SK-MEL-5 (cell line): ENCODE measurements at places on chromosomes 6 and 20.

DNA sequence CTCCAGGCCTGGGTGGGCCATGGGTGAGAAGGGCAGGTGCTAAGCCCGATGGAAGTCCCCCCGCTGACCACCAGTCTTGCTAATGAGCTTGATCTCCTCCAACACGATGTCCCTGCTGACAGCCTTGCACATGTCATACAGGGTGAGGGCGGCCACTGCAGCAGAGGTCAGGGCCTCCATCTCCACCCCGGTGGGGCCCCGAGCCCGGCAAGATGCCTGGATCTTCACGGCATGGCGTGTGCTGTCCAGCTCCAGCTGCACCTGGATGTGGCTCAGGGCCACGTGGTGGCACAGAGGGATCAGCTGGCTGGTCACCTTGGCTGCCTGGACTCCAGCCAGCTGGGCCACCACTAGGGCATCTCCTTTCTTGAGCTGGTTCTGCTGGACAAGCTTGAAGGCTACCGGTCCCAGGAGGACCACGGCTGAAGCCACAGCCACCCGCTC, 27.9 kb downstream of the MOCS1 start:
- no peak for DNase-seq

- DNase-seq = no peak
Measured at GRCh38 chr20:37529968-37530600, 2.4 kb upstream of the BLCAP start.

DNA sequence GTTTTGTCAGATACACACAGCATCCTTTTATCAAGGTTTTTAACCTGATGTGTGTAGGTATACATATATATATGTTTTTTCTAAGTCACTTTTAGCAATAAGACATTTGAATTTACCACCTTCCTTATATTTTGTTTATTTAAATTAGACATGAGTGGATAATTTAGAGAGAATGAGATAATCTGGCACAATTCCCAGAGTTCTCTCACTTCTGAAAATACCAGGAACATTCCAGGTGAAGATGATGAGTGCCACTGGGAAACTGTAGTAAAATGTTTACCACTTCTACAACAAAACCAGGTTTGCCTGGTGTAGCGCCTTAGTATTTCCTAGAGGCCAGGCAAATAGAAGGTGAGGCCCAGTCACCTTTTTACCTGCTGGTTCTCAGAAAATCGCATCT, 189.5 kb downstream of the TMEM242 start:
- no peak for DNase-seq

- DNase-seq = no peak
Measured at GRCh38 chr6:2047855-2048254, 197.6 kb downstream of the GMDS start.

DNA sequence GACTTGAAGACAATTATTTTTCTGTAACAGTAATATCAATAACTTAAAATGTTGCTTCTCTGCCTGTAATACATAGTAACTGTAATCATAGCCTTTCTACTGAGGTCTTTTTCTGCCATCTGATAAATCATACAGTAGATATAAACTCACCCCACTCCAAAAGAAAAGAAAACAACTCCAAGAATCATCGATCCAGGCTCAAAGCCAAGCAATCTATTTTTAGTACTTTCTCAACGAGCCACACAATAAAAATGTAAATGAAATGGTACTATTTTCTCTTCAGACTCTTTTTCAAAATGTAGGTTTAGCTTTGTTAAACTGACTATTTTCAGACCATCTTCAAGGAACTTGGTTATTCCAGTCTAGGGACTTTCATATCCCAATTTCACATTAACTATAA, 493.3 kb downstream of the ADGRB3 start:
- DNase-seq = no peak

DNA sequence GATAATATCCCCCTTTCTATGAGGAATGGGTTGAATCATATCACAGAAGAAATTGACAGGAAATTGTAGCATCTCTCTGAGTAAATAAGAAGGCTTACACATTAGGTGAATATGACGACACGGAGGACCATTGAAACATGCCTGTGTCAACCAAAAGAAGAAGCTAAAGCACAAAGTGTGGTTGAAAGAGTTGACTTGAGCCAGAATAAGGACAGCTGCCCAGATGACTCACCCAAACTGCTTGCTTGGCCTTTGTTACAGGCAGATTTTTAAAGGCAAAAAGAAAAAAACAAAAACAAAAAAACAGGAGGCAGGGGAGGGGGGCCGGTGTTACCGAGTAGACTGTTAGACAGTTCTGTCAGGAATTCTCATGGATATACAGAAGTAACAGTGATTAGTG, 129.8 kb upstream of the EDN1 start:
- no peak for DNase-seq

DNA sequence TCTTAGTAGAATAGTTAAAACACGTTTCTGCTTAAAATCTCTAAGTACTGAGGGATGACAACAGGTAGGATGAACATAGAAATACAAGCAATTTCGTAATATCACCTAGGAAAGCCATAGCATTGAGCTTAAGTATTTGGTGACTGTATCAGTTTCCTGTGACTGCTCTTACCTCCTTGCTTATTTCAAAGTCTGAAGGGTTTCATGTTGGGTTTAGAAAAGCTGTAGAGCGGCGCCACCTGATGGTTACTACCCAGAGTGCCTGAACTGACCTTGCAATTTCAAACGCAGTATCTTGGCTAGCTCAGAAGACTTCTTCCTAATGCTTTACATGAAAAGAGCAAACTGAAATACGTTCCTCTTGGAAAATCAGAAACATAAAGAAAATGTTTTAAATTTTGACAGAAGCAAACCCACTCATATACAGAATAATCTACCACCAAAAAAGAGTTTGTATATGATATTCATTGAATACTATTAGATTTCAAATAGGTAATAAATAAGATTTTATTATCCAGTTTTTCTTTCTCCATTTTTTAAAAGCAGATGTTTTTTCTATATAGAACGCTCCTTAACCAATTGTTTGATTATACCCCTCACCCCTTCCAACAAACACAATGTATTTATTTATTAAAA, 82.3 kb upstream of the RIPOR2 start:
- DNase-seq = peak; percentile 92

DNA sequence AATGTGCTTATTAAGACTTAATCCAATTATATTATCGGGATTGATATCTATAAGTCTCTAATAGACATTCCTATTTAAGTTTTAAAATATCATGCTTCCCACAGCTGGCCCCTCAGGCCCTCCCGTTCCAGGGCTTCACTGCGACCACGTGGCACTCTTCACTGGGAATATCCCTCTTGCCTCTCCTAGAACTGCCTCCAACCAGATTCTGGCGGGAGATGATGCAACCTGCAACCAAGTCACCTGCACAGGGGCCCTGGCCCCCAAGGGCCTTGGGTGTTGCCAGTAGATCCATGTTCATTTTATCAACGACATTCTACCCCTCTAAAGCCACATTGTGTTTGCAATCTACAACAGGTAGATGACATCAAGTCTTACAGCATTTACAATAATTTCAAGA, 18.4 kb upstream of the RAMACL start:
- no peak for DNase-seq

GRCh38 chr20:3248993-3249347, 10.0 kb upstream of the SLC4A11 start:
- DNase-seq = no peak

DNA sequence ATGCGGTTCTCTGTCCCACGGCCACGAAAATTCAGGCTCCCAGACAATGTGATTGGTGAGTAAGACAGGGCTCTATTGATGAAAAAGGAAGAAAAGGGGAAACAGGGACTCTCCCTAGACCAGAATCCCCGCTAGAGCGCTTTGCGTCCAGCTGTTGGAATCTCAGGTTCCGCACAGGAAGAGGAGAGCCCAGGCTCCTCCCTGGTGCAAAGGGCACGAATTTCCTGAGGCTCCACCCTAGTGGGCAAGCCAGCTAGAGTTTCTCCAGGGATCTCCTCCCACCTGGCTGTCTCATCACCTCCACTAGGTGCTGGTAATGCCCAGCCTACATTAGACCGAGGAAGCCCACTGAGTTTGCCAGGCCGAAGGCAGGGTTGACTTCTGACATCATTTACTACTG, 135.9 kb upstream of the SOX4 start:
- DNase-seq = no peak

GRCh38 chr6:43803783-43804549, 34.0 kb downstream of the VEGFA start:
- DNase-seq = no peak

DNA sequence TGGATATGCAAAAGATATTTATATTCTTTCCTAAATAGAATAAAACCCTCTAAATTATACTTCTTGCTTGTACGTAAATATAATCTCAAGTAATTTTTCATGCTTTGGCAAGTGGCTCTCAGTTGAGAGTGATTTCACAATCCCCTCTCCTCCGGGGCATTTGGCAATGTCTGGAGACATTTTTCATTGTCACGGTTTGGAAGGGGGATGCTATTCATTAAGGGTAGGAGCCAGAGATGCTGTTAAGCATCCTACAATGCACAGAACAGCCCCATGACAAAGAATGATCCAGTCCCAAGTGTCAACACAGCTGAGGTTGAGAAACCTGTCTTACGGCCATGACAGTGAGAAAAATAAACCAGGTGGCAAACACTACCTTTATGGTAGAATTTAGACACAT, 75.7 kb downstream of the AGPAT4 start:
- no peak for DNase-seq

DNA sequence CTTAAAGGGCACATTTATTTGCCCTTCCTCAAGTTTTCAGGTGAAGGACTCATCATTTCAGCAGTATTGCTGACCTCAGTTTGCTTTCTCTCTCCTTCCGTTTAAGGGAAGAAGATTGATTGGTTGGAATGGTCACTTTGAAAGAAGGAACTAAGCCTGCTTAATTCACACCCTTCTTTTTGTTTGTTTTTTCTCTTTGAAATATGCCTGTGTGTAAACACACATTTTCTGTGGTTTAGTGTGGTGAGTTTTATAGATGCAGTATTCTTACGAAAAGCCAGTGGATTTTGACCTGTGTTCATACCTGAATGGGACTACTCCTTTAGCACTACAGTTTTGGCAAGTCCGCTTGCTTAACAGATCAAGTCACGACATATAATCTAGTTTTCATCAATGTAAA, 548.8 kb upstream of the EPHA7 start:
- DNase-seq = no peak

DNA sequence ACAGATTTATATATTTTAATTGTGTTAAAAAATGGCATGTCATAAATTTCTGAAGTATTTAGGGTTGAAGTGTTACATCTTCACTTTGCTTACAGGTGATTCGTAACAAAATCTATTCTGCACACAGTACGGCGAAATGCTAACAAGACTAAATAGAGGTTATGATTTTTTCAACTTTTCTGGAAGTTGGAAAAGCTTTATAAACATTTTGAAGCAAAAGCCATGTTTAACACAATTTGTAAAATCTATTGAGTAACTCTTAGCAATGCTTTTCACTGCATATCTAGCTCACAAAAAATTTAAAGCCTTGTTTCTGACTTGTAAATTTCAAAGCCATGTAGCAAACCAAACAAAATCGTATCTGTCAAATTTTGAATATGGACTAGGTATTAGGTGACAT, 3.3 kb downstream of the STX16 start:
- no peak for DNase-seq

- no peak for DNase-seq
Measured at GRCh38 chr6:158912655-158913054, 87.3 kb downstream of the RSPH3 start.

- no peak for DNase-seq
Measured at GRCh38 chr6:100289285-100289684, 175.4 kb downstream of the SIM1 start.

- no peak for DNase-seq
Measured at GRCh38 chr6:48474830-48475229, 363.8 kb upstream of the PTCHD4 start.

- no peak for DNase-seq
Measured at GRCh38 chr20:53074811-53075314, 102.7 kb downstream of the TSHZ2 start.

GRCh38 chr6:46078294-46078693, 51.5 kb upstream of the ENPP4 start:
- DNase-seq = no peak

DNA sequence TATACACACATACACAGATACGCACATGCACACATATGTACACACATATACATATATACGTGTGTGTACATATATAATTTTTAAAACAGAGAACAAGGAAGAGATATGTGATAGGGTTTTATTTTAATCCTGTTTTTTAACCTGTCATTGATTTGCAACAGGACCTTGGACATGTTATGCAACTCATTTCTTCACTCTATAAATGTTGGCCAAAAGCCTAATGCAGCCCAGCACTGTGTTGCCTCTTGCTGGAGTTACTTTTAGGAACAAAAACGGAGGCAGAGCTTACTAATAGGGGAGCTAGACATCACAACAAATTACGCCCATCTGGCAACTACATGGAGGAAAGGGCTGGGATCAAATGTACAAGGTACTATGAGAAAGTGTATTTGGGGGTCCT, 179.9 kb upstream of the TAB2 start:
- no peak for DNase-seq

DNA sequence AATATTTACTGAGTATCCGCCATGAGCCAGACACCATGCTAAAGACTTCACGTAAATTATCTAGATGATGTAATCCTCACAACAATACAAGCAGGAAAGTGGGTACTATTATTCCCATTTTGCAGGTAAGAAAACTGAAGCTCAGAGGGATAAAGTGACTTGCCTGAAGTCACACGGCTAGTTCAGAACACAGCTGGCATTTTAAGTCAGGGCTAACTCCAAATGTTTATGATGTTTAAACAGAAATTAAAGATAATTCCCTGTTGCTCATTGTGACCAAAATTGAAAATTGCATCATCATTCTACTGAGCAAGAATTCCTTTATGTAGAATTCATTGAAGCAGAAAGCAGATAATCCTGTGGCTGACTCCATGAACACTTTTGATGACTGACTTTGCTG, 71.3 kb upstream of the STXBP5 start:
- DNase-seq = no peak

- no peak for DNase-seq
Measured at GRCh38 chr6:3263096-3263495, 4.3 kb downstream of the PSMG4 start.

- DNase-seq = no peak
Measured at GRCh38 chr6:166382500-166382932, 224 bp downstream of the MPC1 start.

DNA sequence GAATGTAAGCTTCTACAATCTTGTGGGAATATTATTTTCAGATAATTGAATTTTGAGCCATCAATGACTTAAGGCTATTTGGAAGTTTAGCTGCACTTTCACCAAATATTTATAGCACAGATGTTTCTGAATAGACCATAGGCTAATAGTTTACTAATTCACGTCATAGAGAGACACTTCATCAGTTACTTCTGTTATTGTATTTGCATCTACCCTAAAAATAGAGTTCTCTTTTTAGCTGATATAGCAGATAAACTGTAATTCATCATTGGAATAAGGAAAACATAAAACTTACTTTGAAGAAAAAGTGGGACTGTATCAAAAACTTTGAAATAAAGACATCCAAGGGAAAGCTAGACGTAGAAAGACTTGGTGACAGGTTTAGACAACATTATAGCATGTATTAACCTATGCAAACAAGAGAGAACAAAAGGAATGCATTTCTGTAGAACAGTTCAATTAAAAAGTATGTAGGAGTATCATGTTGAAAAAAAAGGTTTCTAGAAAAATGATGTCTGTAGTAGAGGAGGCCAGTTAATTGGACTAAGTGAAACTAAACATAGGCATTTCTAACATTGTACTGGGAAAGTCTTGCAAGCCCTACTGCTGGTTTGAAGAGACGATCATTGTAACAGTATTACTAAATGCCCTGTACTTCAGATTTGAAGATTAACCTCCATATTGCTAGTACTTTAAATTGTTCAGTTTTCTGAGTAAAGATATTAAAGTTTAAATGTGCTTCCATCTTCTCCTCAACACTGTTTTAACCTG, 123.3 kb downstream of the ZFAND3 start:
- DNase-seq = no peak
